Activated T-helper 1 cell treated with anti-CD3 and anti-CD28 coated beads, Interleukin-12 subunit alpha, Interleukin-12 subunit beta, Interleukin-2, Interleukin-4 antibody, amounts not matched to agents 30 ng/mL and 10 ng/mL and 1 ng/mL, durations not matched to agents 14 hours and 24 hours and 36 hours (primary cell): ENCODE measurements at places on chromosomes 3 and 15. TPM values are rescaled to one million over a fixed set of nuclear protein-coding genes. Genes with fewer than 3 reads are reported as not detected.
A peak's percentile ranks its signal among the peaks of the same experiment; 100 is the strongest.

GOLGA8O gene
- 2.9 and 3.3 TPM in 2 replicates for total RNA-seq

CHRD gene
- total RNA-seq = not detected in 2 replicates

SATB1 gene
- 679 and 686 TPM in 2 replicates for total RNA-seq

CCDC39 gene
- total RNA-seq = not detected in 2 replicates

DNAH1 gene
- total RNA-seq = 12.1 and 12.2 TPM in 2 replicates

CA12 gene
- total RNA-seq = 0.29 and 0.36 TPM in 2 replicates

SERPINI2 gene
- total RNA-seq = not detected in 2 replicates

MAP6D1 gene
- 2.1 and 2.2 TPM in 2 replicates for total RNA-seq

PLSCR5 gene
- not detected in 2 replicates for total RNA-seq

CPA3 gene
- total RNA-seq = not detected in 2 replicates

GOLGA6D gene
- total RNA-seq = not detected in 2 replicates

TIMP4 gene
- 0.12 TPM in 1 of 2 replicates, not detected in the other for total RNA-seq

ZNF80 gene
- 0.22 and 0.23 TPM in 2 replicates for total RNA-seq

SPTSSB gene
- not detected in 2 replicates for total RNA-seq

DNA sequence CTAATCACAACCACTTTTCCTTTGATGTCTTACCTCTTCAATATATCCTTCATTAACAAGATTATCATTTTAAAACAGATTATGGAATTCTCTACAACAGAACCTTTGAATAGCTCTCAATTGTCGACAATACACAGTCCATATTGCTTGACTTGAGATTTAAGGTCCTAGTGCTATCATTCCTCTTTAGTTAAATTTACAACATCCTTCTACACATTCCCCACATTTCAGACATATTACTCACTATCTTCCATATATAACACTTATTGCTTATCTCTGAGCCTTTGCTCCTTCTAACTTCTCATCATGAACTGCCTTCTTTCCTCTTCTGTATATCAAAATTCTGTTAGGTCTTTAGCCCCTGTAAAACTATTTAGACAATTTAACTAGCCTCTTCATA, 247.0 kb downstream of the STXBP5L start:
- no peak for DNase-seq

- DNase-seq = no peak
Observed at GRCh38 chr3:123485551-123485950, 36.7 kb upstream of the ADCY5 start.

DNA sequence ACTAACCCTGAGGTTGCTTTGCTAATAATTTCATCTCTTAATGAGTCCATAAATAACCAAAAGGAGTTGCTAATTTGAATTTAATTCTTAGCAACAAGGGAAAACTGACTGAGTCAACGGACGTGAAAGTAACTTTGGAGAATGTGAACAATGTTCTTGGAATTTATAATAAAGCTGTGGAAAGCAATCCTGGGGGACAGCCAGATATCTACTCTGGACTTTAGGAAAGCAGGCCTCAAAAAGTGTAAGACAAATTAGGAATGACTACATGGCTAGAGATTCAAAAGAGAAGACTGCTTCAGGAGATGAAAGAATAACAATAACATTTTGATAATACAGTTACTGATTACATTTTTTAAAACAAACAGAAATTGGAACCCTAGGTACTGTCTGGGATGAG, 318.4 kb upstream of the COL8A1 start:
- no peak for DNase-seq

- no peak for DNase-seq
Observed at GRCh38 chr3:157355276-157355675, 81.4 kb upstream of the PTX3 start.

DNA sequence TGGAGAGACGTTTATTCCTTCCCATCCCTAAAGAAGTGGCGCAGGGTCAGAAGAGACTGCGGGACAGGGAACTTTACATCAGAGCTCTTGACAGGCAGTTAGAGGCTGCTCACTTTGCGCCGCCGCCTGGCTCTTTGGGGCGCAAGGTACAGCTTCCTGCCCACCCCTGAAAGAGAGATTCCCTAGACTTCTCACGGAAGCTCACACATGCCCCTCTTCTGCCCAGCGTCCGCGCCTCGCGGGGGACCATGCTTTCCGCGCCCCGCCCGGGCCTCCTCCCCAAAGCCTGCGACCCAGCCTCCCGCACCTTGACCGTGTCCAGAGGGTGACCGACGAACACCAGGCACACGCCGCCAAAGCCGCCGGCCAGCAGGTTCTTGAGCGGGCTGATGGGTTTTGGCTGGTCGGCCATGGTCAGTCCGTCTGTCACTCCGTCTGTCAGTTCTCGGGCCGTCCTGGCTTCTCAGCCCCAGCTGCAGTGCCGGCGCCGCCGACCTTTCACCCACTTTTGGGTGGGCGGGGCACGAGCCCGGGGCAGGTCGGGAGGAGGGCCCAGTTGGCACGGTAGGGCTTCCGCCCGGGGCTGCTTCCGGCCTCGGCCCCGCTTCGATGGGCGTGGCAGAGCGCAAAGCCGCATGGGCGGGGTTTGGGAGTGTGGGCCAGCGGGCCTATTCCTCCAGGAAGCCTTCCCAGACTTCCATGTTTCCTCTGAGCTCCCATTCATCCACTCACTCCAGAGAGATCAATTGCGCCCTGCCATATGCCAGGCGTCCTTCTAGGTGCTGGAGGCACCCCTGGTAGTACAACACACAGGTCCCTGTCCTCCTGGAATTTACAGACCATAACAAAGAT, at the start of gene SLC25A20:
SLC25A20 (minus strand) TSS at position 500 of the 852 bp plus-strand sequence; CDS start at position 412, 88 bp downstream.
- DNase-seq = peak; percentile 92

GRCh38 chr15:76512971-76513370, 176.4 kb downstream of the ISL2 start:
- DNase-seq = no peak

DNA sequence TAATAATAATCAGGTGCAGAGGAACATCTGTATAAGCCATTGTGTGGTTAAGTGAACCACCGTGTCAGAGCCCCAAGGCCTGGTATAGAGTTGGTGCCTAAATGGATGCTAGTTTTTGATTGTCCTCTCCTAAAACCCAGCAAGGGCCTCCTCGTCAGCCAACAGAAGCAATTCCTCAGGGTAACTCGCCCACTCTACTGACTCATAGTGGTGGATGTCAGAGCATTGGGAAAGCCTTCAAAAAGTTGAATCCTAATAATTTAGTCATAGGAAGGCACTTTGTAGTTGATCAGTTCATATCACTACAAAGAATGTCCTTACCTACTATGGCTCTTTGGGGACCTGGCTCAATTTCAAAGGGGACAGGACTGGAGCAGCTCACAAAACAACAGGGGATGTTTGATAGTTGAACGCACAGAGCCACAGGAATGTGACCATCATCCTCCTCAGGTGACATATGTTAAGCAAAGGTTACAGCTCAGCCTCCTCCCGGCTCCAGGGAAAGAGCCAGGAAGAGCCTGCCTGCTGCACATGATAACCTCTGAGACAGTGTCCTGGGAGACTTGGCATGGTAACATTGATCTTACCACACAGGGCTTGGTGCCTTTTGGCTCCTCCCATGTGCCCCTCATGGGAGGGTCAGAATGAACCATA, 338.7 kb downstream of the CLSTN2 start:
- DNase-seq = no peak

DNA sequence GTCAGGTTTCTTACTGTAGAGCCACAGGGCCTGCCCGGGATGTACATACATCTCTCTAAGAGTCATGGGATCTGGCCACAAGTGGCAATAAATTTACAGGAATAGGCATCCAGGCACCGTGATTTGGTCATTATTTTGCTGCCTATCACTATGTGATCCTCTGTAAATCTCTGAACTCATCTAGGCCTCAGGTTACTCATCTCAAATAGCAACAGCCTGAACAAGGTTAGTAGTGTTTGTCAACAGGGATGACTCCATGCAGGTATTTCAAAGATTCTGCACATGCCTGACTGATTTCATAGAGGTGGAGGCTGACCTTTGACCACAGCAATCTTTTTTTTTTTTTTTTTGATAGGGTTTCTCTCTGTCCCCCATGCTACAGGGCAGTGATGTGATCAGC, 88.8 kb upstream of the TBL1XR1 start:
- no peak for DNase-seq

DNA sequence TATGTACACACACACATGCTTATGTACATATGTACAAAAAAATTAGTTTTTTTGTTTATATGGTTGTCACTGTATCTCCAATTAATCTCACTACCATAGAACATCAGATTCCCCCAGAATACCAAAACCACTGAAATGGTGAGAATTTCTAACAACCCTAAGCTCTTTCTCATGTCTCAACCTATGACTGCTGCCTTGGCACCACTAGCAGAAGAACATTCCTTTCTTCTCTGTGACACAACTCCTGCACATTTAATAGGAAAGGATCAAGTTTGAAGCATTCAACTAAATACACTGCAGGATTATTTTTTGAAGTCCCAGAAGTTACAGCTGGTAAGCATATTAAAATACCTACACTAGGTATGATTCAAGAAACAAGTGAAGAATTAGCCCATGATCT, 109.6 kb downstream of the FAM174B start:
- DNase-seq = no peak

DNA sequence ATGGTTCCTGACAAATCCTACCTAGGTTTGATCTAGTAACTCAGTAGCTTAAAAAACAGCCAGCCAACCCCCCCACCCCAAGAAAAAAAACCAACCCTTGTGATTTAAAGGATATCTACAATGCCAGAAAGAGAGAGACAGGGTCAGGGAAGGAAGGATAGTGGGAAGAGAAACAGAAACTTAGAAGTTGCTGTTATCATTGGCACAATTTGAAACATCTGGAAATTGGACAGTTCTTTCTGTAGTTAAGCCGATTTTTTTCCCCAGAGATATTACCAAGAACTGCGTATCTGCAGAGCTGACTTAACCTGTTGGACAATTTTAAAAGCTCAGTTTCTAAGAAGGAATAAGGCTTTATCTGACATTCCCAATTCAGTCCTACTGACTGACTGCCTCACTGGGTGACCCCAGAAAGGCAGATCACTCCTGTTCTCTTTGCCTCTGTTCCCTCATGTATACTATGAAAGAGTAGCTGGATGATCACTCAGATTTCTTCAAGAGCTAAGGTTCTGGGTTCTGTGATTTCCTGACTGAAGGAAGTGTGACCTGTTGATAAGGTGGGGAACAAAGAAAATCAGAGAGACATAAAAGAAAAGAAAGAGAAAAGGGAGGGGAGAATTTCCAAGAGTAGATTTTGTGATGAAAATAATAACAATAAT, 128.3 kb downstream of the MAP2K5 start:
- no peak for DNase-seq

DNA sequence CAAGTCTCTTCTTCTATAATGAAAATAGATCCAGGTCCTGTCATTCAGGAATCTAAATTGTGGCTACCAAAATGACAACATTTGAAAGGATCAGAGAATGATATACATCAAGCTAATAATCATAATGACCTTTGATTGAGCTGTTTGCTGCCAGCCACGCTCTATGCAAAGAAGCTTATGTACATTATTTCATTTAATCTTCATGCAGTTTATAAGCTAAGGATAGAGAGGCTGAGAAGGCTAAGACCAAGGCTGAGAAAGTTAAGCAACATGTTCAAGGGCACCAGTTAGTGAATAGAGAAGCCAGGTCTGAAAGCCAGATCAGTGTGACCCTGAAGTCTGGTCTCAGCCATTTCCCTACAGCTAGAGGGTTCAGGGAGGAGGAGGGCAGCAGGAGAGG, 29.4 kb downstream of the PAQR5 start:
- no peak for DNase-seq

DNA sequence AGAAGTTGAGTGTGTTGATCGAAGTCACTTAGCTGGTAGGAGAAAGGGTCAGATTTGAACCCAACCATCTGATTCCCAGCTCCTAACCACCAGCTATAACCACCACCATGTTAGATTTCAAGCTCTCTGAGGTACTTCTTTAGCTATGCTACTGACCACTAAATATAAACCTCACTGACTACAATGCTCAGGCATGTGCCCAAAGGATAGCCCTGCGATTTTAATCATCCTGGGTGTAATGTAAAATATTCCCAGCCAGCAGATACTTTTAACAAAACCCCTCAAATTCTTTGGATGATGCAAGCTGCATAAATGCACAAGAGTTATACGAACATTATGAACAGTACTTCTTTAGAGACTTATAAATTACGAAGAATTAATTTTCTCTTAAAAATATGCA, 115.2 kb upstream of the TSC22D2 start:
- DNase-seq = no peak

- no peak for DNase-seq
Observed at GRCh38 chr3:172101107-172101506, 61.7 kb downstream of the FNDC3B start.

GRCh38 chr3:17133632-17134545, 249.1 kb downstream of the PLCL2 start:
- no peak for DNase-seq

DNA sequence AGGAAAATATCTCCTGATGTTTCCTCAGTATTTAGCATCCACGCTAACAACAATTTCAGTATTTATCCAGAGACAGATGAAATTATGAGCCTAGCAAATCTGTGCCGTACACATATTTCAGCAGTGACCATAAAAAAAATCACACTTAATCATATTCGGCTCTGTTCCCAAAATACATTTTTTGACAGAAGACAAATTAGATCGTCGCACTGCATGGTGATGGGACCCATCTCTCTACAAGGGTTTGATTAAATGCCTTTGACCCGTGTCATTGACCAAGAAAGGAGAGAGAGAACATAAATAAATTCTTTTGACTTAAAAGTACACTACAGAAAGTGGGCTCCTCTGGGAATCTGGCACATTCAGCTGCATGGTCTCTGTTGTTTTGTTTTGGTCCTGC, 215.3 kb upstream of the SEMA6D start:
- no peak for DNase-seq

DNA sequence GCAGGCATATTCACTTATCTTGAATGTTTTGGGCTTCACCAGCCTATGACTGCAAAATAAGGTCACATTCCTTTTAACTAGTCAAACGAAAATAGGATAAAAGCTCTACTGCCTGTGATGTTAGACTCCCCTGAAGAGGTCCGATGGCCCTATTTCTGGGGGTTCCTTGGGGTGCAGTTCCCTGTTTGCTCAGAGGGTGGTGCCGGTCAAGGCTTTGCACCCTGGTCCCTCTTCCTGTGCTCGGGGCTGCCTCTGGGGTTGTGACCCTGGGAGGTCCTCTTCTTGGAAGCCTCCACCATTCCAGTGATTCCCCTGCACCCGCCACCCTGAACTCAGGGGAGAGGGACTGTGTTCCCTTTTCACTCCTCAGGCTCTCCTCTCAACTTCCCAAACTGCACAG, 86.7 kb upstream of the ANKRD34C start:
- no peak for DNase-seq

GRCh38 chr3:36686516-36686915, 77.8 kb downstream of the DCLK3 start:
- DNase-seq = no peak

GRCh38 chr3:8536096-8537056, 34.8 kb downstream of the LMCD1 start:
- no peak for DNase-seq
